Fibroblast of skin of right quadriceps (primary cell): ENCODE measurements at places on chromosomes 11 and 22.
A peak's percentile ranks its signal among the peaks of the same experiment; 100 is the strongest.

- no peak for DNase-seq
Measured at GRCh38 chr22:40210818-40211217, 33.1 kb downstream of the TNRC6B start.

- DNase-seq, result no peak
Measured at GRCh38 chr22:39348909-39349505, 784 bp upstream of the SYNGR1 start.

GRCh38 chr11:330307-330693 is 9.6 kb upstream of the IFITM3 start:
- no peak for DNase-seq

GRCh38 chr11:130677486-130678153 is 229.2 kb downstream of the ADAMTS15 start:
- peak; percentile 89 for DNase-seq

DNA sequence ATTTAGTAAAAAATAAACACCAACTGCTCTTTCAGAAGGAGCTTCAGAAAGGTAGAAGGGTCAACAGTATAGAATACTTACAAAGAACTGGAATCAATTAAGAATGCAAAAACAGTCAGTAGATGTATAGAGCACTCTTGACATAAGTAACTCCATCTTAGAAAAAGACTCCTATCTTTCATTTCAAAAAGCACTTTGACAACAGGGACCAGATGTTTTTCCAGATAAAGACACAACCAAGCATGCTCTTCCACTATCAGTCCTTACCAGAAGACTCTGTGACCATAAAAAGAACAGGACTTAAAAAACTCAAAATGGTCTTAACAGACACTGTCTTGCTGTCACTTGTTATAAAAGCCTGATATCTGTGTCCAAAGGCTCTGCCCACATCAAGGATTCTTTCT is 5.2 kb downstream of the SLC25A17 start:
- DNase-seq, result no peak

GRCh38 chr11:2103668-2104523 is 35.3 kb downstream of the IGF2 start:
- no peak for DNase-seq

- DNase-seq, result peak; percentile 54
Measured at GRCh38 chr11:65856689-65857499, 1.1 kb downstream of the CFL1 start.

DNA sequence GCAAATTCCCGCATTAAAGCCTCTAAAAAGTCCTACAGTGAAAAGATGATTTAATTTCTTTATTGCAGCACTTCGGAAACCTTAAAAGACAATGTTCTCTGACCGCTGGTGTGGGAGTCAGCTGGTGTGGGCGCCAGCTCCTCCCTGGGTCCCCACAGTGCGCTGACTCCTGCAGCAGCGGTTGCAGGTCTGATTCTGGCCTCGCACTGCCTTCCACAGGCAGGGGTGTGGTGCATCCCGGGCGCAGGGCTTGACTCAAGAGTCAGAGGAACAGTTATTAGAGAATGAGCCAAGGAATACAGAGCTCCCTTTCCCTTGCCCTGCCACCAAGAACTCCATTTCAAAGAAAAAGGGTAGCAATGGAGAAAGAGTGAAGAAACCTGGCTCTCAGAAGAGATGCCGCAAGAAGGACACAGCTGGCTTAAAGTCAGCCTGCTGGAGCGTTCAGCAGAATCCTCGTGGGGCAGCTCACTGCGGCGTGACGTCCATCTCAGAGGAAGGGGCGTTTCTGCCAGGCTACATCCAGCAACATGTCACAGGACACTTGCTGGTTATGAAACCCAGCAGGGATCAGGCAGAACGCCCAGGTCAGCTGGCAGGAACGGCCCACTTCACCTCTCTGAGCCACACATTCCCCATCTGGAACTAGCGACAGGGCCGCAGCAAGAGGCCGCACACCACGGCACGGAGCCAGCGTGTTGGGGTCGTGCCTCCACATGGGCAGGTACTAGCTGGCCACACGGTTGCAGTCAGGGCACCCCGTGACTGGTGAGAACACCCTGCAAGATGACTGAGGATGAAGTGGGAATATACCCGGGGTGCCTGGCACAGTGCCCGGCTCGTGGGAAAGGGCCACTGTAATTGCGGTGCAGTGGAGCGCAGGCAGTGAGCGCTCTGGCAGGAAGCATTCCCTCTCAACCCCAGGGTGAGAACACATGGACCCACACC is 18.1 kb upstream of the EFCAB6 start:
- peak; percentile 32 for DNase-seq

DNA sequence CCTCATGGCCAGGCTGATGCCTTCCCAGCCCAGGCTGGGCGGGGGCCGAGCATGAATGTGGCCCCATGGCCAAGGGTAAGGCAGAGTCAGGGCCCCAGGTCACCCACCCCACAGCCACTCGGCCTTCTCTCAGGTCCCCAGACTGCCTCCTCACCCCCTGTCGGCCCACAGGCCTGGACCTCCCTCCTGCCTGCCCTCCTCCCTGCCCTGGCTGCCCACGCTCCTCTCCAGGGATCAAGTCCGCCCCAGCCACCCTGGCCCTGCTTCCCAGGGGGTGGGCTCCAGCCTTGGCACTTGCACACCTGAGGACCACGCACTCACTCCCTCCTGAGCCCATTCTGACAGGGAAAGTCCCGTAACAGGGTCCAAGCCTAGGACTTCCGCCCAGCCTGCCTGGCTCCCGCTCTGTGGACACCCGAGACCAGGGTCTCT is 37.8 kb upstream of the TH start:
- DNase-seq, result no peak

DNA sequence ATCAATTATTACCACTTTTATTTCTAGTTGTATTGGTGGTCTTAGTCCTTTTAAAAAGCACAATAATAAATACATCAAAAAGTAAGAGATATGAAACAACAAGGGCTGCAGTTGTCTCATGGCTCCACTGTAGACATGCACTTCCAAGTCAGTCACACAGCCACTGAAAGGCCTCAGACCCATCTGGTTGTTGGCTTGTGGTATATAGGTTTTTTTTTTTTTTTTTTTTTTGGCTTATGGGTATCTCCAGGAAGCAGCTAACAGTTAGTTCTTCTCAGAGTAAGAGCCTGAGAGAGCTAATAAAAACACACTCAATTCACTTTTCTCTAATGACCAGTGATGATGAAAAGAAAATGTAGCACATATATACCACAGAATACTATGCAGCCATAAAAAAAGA is 6.0 kb upstream of the OR52E6 start:
- no peak for DNase-seq

- no peak for DNase-seq
Measured at GRCh38 chr11:59266491-59266890, 53.8 kb upstream of the MPEG1 start.

- DNase-seq, result no peak
Measured at GRCh38 chr11:133922078-133922870, 34.5 kb downstream of the IGSF9B start.

- DNase-seq, result no peak
Measured at GRCh38 chr11:63854696-63855095, 15.8 kb downstream of the MARK2 start.

GRCh38 chr11:116842909-116843308 is 5.5 kb upstream of the APOA1 start:
- DNase-seq, result no peak

DNA sequence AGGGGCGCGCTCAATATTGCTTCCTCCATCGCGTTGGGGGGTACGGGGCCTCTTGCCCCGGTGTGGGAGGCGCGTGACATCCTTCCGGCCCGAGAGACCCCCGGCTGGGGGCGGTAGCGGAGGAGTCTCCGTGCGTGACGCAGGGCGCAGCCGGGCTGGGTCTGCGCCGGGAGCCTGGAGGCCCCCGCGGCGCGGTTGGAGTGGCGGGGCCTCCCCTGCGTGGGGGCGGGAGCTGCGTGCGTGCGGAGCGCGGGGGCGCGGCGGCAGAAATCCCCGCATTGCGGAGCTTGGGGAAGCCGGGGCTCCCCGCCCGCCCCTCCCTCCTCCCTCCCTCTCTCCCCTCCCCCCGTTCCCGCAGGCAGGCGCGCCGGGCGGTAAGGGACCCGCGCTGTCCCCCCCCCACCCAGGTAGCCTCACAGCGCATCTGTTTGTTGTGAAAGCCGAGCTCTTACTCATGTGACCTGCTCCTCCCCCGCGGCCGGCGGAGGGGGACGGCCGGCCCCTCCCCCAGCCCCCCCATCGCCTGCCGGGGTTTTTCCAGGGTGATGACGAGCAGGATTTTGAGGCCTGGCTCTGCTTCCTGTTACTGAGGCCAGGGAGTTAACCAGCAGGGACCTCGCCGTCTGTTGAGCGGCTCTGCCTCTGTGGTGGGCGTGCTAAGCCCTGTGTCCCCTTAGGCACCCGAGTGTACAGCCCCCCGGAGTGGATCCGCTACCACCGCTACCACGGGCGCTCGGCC is 1.6 kb downstream of the PIM3 start:
- DNase-seq, result peak; percentile 94

DNA sequence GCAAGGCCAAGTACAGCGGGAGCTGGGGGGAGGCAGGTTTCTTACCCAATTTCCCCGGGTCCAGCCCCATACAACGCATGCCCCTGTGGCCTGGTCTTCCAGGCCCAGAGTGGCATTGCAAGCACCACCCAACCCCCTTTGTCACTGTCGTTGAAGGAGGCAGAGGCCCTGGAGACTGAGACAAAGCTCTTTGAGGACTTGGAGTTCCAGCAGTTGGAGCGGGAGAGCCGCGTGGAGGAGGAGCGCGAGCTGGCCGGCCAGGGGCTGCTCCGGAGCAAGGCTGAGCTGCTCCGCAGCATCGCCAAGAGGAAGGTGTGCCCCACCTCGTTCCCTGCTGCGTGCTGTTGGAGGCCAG is 27.8 kb downstream of the PHLDB1 start:
- DNase-seq, result no peak

DNA sequence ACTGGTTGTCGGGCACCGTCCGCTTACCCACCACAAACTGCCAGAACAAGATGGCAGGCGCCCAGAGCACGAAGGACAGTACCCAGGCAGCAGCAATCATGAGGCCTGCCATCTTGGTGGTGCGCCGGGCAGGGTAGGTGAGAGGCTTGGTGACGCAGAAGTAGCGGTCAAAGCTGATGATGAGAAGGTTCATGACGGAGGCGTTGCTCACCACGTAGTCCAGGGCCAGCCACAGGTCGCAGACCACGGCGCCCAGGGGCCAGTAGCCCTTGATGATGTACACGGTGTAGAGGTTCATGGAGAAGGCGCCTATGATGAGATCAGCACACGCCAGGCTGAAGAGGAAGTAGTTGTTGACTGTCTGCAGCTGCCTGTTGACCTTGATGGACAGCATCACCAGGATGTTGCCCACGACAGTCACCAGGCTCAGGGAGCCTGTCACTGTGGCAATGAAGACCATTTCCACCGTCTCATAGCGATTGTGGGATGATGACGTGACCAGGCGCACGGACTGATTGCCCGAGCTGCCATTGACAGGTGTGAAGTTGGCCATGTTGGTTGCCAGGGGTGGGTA is 4.6 kb downstream of the MDK start:
- no peak for DNase-seq

- DNase-seq, result no peak
Measured at GRCh38 chr22:38973289-38974169, 8.6 kb upstream of the APOBEC3B start.

GRCh38 chr11:100441086-100441485 is 246.0 kb upstream of the ARHGAP42 start:
- DNase-seq, result no peak

DNA sequence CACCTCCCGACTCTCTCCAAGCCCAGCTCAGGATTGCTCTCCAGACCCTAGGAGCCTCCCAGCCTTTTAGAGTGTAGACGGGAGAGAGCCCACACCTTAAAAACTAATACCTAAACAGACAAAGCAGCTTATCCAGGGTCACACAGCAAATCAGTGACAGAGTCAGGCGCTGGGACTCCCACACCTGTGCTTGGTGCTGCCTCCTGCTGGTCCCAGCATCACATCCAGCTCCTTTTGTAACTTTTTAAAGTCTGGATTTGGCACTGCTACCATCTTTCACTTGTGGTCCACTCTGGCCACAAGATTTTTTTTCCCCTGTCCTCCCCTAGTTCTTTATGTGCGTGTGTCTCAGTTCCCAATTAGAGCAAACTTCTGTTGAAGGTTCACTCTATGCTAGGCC is 4.7 kb downstream of the ANO1 start:
- no peak for DNase-seq

GRCh38 chr11:27532652-27533325 is 26.2 kb upstream of the LIN7C start:
- DNase-seq, result peak; percentile 36

DNA sequence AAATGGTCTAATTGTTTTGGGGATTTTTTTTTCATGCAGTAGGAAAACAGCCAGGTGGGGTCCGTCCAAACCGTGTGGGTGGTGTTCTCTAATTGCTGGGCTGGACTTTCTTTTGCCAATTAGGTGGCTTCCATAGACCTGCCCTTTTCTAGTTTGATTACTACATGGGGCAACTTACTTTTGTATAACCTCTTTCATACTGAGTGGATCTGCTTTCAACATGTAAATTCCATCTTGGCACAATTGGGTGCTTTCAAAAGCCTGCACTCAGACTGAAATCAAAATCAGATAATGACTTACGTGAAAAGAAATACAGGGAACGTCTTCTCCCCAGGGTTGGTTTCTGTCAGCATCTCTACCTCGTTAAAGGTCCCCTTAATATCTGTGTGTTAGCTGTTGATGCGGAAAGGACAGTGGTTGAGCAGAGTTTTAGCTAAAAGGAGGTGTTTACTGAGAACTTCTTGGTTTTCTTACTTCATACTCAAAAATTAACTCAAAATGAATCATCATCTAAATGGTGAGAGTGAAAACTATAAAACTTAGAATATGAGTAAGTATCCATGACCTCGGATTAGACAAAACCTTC is 72.1 kb downstream of the BARX2 start:
- DNase-seq, result no peak

DNA sequence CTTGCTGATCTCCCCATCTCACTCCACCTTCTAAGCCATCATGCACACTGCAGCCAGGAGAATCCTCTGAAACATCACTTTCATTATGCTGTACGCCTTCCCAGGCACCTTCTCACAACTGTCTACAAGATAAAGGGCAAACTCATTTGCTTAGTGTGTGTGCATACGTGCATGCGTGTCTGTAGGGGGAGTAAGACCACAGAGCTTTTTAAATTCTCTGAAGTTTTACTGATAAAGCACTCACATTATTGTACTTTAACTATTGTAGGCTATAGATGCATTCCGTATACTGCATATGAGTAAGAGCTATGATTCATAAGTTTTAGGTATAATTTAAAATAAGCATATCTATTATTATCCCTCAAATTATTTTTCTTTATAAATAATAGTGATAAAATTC is 15.3 kb upstream of the ANKK1 start:
- DNase-seq, result no peak
